ENCODE measurements at places on chromosomes 2 and 18.
A peak's percentile ranks its signal among the peaks of the same experiment; 100 is the strongest.

- no peak for DNase-seq
Measured at GRCh38 chr2:216838151-216838550, 21.7 kb downstream of the TNP1 start.

- DNase-seq: no peak
Measured at GRCh38 chr2:47129191-47129706, 25.9 kb downstream of the STPG4 start.

DNA sequence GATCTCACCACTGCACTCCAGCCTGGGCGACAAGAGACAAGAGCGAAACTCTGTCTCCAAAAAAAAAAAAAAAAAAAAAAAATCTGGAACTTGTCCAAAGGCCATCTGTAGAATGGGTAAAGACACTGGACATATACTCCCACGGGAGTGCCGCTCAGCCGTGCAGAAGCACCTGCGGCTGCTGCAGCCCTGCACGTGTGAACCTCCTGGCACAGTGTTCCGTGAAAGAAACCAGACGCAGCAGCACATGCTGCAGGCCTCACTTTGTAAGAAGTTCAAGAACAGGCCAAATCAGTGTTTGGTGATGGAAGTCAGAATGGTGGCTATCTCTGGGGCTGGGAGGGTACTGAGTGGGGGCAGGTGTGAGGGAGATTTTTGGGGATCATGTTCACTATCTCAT, 6.5 kb downstream of the CHRND start:
- no peak for DNase-seq

- DNase-seq: no peak
Measured at GRCh38 chr2:148545390-148546256, 98.9 kb upstream of the EPC2 start.

DNA sequence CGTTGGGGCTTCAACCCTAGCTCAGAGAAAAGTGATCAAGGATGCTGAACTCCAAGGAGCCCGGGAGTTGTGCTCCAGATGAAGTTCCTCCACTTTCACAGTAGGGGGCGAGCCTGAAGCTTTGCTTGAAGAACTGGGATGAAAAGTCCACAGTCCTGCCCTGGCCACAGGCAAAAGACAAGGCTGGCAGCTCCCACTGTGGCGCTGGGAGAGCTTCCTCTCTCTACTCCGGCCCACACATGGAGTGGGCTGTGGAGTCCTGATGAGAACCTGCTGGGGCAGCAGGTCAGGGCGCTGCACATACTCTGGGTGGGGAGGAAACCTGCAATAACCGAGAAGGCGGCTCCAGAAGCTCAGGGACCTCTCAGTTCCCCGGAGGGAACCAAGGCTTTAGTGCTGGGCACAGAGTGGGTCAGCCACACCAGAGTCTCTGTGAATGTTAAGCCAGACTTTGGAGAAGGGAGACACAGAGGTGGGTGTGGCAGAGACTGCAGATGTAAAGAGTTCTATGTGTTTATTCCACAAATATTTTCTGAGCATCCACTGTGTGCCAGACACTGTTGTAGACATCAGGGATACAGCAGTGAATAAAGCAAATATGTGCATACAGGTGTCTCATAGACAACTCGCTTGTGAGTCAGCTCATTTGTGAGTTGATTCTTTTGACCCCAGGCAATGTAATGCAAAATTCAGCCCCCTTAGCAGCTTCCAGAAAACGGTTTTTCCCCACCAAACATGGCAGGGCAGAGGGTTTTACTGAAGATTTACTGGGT, 48.0 kb upstream of the MRPL33 start:
- peak; percentile 77 for DNase-seq

DNA sequence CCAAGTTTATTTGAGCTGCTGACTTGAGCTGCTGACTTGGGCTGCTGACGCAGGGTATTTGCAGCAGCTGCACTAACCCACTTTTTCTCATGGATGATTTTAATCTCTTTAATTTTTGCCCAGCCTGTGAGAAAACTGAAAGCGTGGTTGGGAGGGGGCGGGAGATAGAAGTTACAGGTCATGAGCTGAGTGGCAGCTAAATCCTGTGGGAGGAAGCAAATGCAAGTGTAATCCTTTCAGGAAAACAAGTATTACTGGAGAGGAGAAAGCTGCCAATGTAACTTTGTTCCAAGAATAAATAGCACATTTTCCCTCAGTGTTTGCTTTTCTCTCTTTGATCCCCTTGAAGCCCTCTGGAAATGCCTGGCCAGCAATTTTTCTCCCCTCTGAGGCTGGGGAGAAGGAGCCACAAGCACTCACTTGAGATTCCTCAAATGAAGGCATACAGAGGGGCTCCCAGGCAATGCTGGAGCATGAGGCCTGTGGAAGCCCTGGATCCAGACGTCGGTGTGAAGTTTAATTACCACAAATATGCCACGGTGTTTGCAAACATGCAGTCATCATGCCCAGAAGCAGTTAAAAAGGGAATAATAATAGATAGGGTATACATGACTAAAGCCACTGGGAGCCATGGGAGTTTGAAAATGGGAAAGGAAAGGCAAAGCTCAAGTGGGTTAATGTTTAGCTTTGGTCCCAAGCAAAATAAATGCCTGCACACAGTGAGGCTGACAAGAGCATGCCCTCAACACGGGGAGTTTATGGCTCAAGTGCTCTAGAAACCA, 10.4 kb upstream of the EVA1A start:
- no peak for DNase-seq

GRCh38 chr18:48700446-48700845, 161.6 kb downstream of the CTIF start:
- no peak for DNase-seq

DNA sequence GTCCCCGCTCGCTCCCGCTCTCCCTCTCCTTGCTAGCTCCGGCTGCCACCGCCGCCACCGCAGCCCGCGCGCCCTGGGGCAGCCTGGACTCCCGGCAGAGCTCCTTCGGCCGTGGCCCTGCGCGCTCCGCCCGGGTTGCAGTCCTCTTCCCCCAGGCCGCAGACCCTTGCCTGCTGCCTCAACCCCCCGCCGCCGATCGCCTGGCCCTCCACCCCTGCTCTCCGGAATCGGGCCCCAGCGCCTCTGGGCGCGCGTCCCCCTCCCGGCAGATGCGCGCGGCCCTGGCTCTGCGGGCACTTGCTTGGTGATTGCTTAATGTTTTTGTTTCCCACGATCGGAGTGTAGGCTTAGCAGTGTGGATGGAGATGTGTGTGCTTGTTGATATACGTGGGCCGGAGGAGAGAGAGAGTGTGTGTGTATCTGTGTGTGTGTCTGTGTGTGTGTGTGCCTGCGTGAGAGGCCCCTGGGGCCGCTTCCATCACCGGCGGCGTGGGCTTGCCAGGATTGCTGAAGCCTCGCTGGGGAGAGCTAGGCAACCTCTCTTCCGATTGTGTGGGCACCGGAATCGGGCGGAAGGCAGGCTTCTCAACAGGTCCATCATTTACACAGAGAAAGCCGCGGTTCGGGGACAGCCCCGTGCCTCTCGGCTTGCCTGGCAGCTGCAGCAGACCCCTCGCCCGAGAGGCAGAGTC, 877 bp downstream of the INHBB start:
- DNase-seq: no peak
